ENCODE measurements at places on chromosomes 2 and 18. TPM values are rescaled to one million over a fixed set of nuclear protein-coding genes. Genes with fewer than 3 reads are reported as not detected.
A peak's percentile ranks its signal among the peaks of the same experiment; 100 is the strongest.

- no peak for DNase-seq
Measured at GRCh38 chr18:57359433-57359832, 7.1 kb downstream of the ST8SIA3 start.

DNA sequence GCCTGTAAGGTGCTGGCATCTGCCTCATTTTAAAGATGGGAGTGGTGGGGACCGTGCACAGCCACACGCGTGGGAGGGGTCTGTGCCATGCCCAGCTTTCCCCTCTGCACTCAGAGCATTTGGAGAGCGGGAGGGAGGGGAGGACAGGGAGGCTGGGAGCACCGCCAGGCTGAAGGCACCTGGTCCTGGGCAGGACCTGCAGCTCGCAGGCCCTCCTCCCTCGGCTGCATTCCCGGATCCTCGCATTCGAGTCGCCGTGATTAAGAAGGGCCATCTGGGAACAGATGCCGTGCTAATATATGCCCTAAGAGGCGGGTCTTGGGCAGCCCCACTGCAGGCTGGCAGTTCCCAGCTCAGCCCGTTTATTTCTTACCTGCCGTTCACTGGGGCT lies 84.0 kb downstream of the PTGR3 start:
- DNase-seq: no peak

- DNase-seq: no peak
Measured at GRCh38 chr2:144441711-144442141, 78.2 kb downstream of the ZEB2 start.

GRCh38 chr2:208334230-208334629 lies 68.2 kb downstream of the PIKFYVE start:
- no peak for DNase-seq

Gene NIF3L1
- total RNA-seq: 31.1 TPM

DNA sequence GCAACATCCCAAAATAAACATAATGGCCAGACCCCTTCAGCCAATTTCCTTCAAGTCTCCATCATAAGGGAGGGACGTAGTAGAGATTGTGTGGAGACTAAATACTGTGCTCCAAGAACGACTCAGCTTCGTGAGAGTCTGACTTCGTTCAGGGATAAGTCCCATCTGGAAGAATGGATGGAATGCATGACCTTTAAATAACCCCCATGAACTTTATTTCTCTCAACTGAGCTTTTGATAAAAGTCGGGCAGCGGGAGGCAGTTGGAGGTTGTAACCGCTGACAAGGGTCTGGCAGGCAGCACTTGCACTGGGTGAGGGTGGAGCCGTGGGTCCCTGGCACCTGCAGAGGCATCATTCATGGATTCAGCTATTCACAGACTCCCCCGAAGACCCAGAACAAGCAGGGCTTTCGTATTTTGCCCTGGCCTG lies 115.9 kb downstream of the ZFP36L2 start:
- peak; percentile 85 for DNase-seq

Gene CDH2
- 111 TPM for total RNA-seq

DNA sequence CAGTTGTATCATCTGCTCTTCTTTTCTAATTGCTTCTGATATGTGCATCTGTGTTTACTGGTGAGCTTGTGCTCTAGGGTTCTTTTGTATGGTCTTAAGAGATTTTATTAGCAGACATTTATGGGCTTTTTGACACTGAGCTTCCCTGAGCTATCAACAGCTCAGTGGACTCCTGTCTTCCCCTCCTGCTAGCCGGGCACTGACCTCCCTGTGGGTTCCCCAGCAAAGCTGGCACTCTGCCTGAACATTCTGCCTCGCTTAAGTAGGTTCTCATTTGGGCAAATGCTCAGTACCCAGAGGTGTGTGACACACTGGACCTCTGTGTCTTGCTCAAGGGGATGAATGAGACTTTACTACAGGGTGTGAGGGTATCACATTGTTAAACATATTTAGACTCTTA lies 15.8 kb downstream of the TRAF3IP1 start:
- DNase-seq: no peak

- DNase-seq: no peak
Measured at GRCh38 chr2:239951129-239951734, 73.9 kb downstream of the NDUFA10 start.

Gene FRZB
- 0.28 TPM for total RNA-seq

Gene PARD3B
- 15.3 TPM for total RNA-seq

- DNase-seq: peak; percentile 35
Measured at GRCh38 chr2:161166538-161167409, 6.5 kb downstream of the TANK start.

Gene PPP1R1C
- total RNA-seq: 0.28 TPM

Gene ABCG5
- total RNA-seq: not detected

Gene BCL2
- 0.54 TPM for total RNA-seq

Gene TCF7L1
- 0.72 TPM for total RNA-seq

- no peak for DNase-seq
Measured at GRCh38 chr2:232420463-232421188, 14.0 kb downstream of the ALPG start.

DNA sequence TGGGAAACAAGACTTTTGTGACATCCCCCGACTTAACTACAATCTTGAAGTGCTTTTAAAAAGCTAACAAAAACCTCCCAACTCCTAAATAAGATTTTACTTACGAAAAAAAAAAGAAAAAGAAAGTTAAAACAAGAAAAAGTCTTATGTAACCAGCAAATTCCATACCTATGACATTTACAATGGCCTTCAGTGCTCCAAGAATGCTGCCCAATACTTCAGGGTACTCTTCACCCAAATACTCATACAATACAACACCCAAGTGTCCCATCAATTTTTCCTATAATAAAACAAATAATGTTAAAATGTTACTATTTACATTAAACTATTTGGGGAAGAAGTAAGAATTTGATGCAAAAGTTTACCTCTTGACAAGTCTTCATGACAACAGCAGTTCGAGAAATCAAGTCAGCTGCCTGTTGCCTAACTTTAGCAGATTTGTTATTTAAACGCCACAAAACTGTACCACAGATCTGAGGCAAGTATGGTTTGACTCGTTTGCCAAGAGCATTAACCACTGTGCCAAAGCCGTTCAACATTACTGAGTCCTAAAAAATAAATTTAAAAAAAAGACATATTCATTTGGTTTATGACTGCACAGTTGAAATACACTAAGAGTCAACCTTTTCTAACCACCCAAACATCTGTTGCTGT lies 34.8 kb downstream of the SF3B1 start:
- DNase-seq: peak; percentile 20

- peak; percentile 43 for DNase-seq
Measured at GRCh38 chr2:160253440-160254188, 53.5 kb upstream of the ITGB6 start.

GRCh38 chr18:77131652-77132368 lies 773 bp downstream of the MBP start:
- no peak for DNase-seq

DNA sequence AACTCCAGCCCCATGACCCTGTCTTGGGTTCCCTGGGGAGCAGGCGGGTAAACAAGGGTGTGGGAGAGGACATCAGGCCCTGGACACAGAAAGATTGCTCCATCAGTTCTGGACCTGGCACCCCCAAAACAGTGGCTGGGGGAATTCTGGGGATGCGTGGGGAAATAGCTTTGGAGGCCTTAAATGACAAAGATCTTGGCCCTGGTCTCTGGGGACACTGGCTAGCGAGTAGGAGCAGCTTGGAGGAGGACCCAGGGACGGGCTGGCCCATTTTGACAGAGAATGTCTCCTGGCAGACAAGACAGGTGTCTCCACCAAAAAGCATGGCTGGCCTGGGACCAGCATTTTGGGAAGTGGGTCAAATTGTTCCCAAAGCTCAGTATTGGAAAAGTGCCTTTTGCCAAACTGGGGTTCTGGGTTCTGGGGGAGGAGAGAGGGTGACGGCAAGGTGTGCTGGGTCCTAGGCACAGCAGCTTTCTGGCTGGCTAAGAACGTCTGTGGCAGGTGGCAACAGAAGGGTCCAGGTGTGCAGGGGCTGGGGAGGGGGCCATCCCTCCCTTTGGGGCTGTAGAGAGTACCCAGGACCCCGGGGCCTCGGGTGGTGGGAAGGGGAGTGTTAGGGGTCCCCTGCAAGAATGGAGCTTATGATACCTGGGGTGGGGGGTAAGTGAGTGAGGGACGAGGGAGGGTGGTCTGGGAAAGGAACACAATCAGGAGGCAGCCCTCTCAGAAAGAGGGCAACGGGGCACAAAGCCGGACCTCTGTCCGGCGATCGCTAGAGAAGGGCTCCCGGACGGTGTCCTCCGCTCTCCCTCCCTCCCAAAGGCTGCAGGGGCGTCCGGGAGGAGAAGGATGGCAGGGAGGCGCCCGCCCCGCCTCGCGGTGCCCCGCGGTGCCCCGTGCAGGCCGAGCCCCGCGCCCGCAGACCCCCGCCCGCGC lies 556 bp downstream of the CYRIA start:
- DNase-seq: no peak

DNA sequence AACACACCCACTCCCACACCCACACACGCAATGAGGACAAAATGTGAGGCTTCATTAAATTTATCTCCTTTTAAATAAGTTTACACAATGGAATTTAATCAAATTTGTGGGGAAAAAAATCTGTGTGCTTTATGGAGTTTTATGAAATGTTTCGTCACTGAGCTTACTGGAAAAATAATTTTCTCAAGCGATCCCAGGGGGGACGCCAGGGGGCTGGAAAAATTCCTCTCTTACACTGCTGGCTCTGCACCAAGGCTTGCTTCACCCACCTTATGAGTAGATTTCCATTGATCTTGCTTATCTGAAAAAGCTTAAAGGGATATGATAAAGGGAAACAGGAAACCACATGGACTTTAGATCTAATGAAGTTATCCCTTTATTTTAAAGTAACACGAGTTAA lies 95.5 kb downstream of the CABYR start:
- DNase-seq: no peak

Gene PSMA8
- total RNA-seq: not detected

- peak; percentile 40 for DNase-seq
Measured at GRCh38 chr2:74399785-74400184, 19.7 kb upstream of the DCTN1 start.

DNA sequence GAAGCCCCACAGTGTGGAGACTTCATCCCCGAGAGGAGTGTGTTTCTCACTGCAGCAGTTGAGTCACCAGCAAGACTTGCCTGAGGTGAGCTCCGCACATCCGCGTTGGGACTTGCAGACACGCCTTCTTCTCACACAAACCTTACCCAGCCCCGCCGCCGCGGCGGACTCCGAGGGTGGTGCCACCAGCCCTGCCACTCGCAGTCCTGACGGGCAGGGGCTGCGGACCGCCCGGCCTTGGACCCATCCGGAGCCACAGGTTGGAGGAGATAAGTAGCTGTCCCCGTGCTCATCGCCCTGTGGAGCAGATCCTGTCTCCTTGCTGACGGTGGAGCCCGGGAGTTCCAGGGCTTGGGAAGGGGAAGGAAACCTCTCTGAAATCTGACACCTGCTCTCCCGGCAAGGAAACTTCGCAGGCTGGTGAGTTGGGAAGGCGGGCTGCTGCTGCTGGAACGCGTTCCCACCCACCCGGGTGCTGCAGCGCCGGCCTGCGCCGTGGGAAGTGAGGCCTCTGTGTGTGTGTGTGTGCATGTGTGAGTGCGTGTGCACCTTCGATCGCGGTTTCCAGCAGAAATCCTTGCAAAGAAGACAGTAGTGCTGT lies at the start of gene RAB27B:
Gene RAB27B, plus strand, starts transcription at position 197 of the 601 bp plus-strand sequence. CDS start 49,109 bp downstream, outside the sequence.
- peak; percentile 85 for DNase-seq

DNA sequence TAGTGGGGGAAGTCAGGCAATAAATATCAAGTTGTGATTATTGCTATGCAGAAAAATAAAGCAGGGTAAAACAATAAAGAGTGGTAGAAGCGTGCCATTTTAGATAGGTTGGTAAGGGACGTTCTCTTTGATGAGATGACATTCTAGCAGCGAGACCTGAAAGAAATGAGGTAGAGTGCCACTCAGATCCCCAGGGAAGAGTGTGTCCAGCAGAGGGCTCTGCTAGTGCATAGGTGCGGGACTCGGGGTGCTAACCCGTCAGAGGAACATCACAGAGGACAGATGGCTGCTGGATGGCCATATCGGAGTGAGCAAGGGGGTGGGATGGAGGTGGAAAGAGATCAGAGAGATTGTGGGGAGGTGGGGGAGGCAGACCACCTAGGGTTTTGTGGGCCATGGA lies 16.3 kb upstream of the GTF2A1L start:
- DNase-seq: peak; percentile 41

Measured in IMR-90 (cell line).